ENCODE measurements at places on chromosomes 1 and 21.
A peak's percentile ranks its signal among the peaks of the same experiment; 100 is the strongest.

GRCh38 chr21:17667256-17667655 is 54.6 kb upstream of the BTG3 start:
- no peak for ATAC-seq

DNA sequence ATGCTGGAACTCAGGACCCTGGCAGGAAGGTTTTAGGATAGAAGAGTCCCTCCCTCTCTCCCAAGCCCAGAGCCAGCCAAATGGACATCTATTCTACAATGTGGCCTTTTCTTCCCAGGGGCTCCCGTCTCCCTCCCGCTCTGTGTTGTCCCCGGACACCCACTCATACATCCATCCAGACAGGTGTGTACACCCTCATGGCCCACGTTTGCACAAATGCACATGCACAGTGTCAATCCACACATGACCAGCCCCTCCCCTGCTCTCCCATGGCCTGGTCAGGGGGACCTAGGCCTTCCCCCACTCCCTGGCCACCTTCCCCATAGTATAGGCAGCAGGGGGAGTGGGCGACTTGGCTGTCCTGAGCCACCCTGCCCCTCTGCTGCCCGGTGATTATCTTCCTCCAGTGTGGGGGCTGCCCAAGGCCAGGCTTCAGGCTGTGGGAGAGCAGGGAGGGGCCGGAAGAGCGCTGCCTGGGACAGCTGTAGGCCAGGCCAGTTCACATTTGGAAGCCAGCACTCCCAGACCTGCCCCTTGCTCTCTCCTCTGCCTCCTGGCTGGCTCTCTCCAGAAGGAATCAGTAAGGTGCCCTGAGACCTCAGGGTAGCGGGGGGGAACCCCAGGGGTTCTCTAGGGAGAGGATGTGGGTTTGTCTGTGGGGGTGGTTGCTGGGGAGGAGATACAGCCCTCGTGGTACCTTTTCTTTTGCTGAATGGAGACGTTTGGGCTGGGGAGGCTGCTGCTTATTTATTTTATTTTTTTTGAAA is 4.1 kb upstream of the PTPN7 start:
- peak; percentile 25 for ATAC-seq

GRCh38 chr1:40450495-40451237 is 390 bp downstream of the ZFP69B start:
- peak; percentile 59 for ATAC-seq

DNA sequence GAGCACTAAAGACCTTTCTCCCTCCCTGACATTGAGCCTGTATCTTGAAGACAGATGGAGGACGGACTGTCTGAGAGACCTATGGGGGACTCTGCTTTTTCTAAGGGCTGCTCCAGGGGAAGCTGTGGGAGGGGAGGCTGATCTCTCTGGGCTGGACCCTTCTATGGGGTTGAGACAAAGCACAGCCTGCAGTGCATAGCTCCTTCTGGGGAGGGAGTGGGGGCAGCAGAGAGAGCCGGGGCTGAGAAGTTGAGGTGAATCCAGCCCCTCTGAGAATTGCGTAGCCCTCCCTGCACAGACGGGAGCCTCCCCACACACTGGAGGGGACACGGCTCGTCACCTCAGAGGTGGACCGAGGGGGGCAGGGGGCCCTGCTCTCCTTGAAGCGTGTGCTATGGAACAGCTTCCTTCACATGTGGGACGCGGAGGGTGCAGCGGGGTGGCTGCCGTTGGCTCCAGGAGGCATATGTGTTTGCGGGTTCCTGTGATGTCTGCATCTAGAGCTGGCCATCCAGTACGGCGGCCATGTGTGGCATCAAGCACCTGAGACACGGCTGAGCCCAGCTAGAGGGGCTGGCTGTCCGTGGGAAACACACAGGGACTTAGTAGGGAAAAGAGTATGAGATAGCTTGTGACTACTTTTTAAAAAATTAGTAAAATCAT is 299.1 kb downstream of the CAMTA1 start:
- no peak for ATAC-seq

GRCh38 chr1:229942501-229942900 is 124.5 kb upstream of the GALNT2 start:
- no peak for ATAC-seq

DNA sequence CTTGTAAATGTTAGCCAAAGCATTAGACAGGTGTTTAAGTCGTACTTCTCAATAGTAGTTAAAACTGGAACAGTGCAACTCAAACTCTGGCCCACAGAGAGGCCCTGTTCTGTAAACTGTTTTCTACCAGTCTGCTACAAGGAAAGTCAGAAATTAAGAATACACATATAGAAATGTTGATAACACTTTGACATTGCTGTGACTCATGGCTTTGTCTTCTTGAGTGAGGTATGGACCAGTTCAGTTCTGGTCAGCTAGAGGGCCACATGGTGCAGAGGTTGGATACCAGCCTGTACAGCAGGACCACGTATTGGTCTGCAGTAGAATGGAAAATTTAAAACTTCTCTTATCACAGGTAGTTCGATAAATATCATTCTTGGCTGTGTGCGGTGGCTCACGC is 22.3 kb downstream of the ZBTB8B start:
- no peak for ATAC-seq

GRCh38 chr1:229002451-229002960 is 267.2 kb downstream of the RHOU start:
- no peak for ATAC-seq

DNA sequence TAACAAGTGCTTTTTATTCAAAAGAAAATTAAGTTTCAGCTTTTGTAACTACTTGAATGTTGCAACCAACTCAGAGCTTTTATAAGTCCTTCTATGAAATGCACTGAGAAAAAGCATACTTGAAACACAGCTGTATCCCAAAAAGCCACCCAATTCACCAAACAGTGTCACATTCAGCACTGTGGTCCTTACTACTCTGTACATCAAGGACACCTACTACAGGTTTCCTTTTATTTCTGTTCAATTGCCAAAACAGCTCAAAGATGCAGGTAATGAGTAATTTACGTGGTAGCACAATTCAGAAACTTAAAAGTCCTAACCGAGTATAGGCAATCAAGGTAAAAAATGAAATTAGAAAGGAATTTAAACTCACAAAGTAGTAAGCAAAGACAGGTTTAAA is 2.5 kb downstream of the EIF4G3 start:
- ATAC-seq, result no peak

DNA sequence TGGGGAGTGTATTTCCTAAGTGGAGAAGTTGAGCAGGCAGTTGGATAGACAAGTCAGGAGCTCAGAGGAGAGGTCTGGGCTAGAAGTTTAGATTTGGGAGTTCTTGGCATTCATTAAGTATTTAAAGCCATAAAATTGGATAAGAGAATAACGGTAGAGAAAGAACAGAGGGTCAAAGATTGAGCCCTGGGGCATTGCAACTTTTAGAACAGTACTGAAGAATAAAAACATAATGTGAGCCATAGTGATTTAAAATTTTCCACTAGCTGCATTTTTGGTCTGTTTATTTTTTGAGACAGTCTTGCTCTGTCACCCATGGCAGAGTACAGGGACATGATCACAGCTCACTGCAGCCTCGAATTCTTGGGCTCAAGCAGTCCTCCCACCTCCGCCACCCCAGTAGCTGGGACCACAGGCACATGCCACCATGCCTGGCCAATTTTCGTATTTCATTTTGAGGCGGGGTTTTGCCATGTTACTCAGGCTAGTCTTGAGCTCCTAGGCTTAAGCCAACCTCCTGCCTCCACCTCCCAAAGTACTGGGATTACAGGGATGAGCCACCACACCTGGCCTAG is 85.9 kb upstream of the SOX13 start:
- no peak for ATAC-seq

DNA sequence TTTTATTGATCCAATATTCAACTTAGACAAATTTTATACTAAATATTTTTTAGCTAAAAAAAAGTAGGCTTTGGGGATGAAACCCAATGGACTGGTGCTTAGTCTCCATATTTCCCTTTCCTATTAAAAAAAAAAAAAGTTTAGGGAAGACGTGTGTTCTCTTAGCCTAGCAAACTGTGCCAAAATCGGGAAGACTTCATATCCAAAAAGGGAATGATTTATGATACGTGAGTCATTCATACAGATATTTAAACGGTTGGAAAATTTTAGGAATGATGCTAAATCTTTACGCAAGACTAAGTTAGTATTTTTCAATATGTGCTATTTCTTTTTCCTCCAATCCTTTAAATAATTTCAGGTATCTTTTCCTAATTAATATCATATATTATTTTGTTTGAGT is 50.7 kb downstream of the SPATA17 start:
- no peak for ATAC-seq

GRCh38 chr1:225652729-225653462 is at the start of gene ENAH:
ENAH (minus strand) TSS chr1:225653123; CDS start chr1:225652690, 433 bp downstream.
- ATAC-seq, result peak; percentile 85

GRCh38 chr1:150271291-150271959 is 1.2 kb upstream of the C1orf54 start:
- no peak for ATAC-seq

- ATAC-seq, result no peak
Measured at GRCh38 chr1:31981456-31981839, 32.2 kb upstream of the KHDRBS1 start.

GRCh38 chr1:180571060-180571831 is 12.5 kb downstream of the OVAAL start:
- peak; percentile 64 for ATAC-seq

DNA sequence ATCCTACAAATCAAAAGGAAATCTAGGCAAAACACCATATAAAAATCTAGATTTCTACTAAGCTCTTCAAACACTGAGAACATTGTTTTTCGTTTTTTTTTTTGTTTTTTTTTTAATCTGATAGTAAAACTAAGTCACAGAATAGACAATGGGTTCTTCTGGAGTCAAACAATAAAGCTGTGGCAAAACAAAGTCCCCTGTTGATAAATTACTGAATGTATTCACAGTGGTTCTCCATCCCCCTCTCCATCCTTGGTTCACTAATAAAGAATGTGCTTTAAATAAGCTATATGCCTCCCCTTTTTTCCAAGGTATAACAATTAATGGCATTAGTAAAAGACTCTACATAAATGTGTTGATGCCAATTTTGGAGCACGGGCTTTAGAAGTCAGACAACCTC is 16.7 kb upstream of the ATP1B1 start:
- no peak for ATAC-seq

- ATAC-seq, result peak; percentile 29
Measured at GRCh38 chr21:16169102-16169511, 439.3 kb downstream of the USP25 start.

DNA sequence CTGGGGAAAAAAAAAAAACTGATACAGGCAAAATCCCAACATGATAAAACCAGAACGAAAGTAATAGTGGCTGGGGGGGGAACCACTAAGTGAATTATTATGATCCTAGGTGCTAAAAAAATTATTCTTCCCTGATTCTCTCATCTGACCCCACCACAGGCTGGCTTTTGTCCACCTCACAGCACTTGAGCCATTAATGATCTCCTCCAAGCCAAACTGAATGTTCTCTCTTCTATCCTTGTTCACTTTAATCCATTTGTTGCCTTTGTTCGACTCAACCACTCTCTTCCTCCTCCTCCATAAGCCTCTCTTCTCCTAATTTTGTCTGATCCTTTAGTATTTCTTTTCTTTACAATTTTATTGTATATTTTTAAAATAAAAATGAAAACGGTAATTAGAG is 16.0 kb upstream of the SMYD2 start:
- no peak for ATAC-seq

DNA sequence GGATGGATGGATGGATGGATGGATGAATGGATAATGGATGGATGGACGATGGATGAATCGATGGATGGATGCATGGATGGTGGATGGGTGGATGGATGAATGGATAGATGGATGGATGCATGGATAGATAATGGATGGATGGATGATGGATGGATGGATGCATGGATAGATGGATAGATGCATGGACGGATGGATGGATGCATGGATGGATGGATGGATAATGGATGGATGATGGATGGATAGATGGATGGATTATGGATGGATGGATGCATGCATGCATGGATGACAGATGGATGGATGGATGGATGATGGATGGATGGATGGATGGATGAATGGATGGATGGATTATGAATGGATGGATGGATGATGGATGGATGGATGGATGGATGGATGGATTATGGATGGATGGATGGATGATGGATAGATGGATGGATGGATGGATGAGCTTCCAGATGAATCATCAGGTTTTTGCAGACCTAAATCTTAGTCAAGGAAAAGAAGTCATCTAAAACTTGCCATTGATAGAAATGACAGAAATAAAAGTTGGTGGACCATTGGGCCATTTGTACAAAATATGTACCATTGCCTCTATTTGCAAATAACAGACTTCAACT is 175.4 kb upstream of the KLHDC7A start:
- no peak for ATAC-seq

GRCh38 chr1:115469703-115470476 is 131.8 kb upstream of the NGF start:
- ATAC-seq, result peak; percentile 64

GRCh38 chr21:46421191-46421750 is 37.4 kb upstream of the DIP2A start:
- no peak for ATAC-seq

- no peak for ATAC-seq
Measured at GRCh38 chr1:92494485-92495141, 7.9 kb upstream of the GFI1 start.

DNA sequence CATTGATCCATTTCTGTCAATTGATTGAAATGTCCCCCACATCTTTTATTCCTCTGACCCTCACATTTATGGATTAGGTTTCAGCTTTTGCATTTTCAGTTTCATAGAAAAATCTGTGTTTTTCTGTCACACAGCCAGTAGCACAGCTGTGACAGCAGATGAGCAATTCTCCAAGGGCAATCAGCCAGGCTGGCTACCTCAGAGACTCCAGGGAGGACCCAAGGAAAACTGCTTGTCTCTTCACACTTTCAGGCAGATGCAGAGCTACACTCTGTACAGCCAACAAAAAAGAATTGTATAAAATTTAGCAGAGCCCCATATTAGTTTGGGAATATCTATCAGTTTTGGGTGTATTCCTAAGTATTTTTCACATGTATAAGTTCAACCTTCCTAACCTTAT is 257.2 kb downstream of the LRRC7 start:
- no peak for ATAC-seq

Measured in esophagus mucosa (tissue), 1 donor.